ENCODE measurements at places on chromosomes 1 and 21.
A peak's percentile ranks its signal among the peaks of the same experiment; 100 is the strongest.

DNA sequence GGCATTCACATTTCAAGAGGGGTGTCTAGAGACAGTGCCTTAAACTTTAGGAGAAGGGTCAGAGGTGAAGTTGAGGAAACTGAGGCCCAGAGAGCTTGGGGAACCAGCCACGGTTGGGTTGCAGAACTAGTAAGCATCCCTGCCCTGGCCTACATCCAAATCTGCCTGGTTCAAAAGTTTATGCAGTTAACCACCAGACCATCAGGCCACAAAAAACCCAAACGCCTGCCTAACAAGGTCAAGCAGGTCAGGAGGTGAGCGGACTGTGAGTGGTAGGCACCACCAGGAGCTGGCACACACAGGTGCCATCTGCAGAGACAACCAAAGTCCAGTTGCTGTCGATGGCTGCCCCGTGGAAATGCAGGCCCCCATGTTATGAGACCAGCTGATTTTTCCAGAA is 51.2 kb downstream of the FBXO2 start:
- ATAC-seq: no peak

- no peak for ATAC-seq
These were observed 70.6 kb downstream of the ALPL start for GRCh38 chr1:21579791-21580190.

DNA sequence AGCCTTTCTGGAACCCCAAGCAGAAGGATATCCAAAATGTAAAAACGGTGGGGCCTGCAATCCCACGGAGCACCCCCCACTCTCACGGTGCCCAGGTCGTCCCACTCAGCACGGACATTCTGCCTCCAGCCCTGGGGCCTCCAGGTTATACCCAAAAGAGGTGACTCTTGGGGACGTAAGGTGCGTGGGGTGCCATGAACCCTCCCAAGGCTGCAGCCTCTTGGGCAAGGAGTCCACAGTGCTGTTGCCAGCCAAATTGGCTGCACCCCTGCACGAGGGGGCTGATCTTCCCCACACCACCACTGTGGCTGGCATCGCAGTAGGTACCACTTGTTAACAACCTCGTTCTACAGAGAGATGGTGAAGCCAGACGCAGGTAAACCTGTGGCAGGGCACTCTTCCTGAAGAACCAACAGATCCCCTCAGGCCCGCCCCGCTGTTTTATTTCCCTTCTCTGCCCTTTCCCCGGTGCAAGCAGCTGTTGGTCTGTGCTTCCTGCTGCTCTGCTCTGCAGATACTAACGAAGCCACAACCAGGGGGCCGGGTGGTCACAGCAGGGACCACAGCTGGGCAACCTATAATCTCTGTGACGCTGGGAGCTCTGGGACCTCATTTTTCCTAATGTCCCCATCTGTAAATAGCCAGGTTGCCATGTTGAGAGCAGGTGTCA is 8.7 kb downstream of the TFF3 start:
- ATAC-seq: no peak

DNA sequence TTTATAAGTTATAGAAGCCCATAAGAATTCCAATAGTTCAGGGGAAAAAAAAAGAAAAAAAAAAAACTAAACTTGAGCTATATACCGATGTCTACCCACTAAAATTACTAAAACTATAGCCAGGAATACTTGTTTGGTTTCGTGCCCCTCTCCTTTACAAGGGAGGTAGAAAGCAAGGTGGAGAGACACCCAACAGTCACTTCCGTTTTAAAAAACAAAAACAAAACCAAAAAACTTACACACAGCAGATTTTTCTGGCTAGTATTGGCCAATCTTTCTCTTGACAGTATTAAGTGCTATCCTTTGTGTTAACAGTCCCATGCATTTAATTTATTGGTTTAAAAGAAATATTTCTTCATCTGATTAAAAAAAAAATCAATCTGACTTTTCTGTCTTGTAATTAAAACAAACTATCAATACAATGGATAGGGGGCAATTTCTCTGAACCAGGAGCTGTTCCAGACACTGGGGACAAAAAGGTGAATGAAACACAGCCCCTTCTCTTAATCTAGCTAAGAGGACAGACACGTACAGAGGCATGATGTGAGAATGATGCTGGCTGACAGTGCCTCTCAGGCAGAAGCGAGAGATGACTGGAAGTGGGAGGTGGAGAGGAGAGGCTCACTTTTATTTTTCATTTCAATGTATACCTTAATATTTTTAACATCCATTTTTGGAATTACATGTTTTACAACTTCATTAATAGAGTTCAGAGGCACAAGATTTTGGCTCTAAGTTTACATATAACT is 214.8 kb downstream of the RERE start:
- ATAC-seq: peak; percentile 41

DNA sequence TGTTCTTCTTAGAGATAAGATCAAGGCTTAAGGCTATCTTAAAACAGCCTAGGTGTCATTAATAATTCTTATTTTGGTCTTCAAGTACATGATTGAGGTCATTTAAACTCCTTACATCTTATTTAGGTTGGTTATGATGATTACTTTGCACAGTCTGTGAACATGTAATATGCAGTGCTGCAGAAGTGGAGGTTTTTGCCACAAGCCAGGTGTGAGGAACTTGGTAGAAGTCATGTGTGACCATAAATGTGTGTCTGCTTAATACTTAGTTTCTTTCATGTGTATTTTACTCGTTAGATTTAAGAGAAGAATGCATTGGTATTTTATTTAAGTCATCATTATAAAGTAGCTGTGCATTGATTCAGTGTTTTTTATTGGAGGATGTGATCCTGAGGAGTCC is 10.1 kb downstream of the ATG4C start:
- no peak for ATAC-seq

DNA sequence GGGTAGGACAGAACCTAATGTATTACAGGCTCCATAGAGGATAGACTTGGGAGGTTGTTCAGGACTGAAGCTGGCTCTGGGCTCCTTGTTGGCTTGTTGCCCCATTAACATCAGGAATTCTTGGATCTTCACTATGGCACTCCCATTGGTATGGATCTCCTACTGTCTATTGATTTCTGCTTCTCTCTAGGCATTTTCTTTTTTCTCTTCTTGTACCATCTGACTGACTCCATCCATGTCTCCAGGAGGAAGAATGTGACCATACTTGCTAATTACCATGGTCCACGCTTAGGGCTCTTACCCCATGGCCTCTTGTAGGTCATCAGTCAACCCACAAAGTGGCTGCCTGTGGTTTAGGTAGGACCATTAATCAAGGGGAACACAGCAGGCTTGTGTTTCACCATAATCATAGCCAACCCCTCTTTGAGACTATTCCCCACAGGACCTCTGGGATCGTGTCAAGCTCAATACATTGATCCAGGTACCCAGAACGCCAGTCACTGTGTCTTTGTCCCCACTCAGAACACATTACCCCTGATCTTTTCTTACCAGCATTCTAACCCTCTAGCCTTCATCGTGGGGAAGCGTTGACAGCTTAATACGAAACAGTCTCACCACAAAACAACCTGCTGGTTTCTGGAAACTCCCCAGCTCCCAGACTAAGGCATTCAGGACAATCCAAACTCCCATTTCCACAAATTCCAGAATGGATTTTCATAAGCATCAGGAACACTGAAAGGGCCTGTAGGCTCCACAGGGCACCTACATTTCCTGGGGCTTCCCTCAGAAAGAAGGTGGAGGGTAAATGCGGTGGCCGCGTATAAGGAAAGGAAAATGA is 97.1 kb downstream of the ETS2 start:
- ATAC-seq: no peak

DNA sequence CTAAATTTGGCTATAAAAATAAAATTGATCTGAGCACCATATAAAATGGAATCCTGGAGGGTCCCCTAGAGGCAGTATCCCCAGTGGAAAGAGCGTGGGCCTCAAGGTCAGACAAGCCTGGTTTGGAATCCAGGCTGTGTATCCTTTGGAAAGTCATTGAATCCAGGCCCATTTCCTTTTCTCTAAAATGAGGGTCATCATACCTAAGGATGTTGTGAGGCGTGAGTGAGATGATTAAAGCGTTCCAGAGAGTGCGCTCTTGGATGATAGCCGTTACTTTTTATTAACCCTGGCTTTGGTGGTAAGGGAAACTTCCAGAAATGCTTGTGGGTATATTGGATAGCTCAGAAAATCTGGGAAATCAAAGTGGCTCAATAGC is 683 bp upstream of the ZNF436 start:
- no peak for ATAC-seq

GRCh38 chr21:34771512-34772028 is 102.8 kb downstream of the CLIC6 start:
- no peak for ATAC-seq

- ATAC-seq: no peak
These were observed 38.2 kb downstream of the PKNOX1 start for GRCh38 chr21:43012596-43012995.
